ENCODE measurements at places on chromosomes 16 and 17. TPM values are rescaled to one million over a fixed set of nuclear protein-coding genes. Genes with fewer than 3 reads are reported as not detected.

DNA sequence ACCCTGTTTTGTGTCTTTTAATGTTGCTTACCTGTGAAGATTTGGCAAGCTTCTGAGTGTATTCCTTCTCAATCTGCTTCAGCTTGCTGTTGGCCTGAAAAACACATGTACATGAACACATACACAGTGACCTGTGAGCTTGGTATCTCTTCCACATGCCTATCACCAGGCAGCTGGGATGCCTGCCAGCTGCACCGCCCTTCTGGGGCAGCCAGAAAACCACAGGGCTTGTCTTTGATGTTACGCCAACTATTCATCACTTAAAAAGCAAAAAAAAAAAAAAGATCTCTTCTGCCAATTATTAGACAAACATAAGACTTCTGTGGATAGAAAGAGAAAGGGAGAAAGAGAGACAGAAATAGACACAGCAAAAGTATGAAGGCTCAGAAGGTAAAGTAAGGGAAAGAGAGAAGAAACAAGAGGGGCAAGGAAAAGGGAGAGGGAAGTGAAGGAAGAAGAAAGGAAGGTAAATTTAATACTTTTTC, 189.2 kb upstream of the AXIN2 start:
- DNase-seq: peak; percentile 94

DNA sequence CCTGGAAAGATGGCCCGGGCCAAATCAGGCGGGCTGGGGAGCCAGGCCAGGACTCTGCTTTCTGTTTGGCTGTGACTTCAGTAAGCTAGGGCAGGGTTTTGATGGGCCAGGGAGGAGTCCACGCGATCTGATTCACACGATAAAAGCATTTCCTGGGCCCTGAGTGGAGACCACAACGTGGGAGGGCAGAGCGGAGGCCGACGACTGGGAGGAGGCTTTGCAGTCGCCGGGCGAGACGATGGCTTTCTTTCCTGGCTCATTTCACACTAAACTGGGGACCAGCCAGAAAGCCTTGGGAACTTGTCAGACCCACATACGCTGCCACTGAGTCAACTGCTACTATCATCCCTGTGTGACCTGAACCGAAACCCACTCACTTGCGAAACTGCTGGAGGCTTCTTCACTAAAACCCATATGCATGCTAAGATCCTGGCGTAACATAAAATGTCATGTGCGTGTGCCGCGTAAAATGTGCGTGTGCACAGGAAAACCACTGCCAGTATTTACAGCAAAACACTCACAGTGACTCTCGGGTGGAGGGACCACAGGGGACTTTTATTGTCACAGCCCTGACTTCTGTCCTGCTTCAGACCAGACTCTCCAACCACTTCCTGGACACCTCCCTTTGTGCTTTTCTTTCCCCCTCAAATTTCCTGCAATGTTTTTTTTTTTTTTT, 14.2 kb upstream of the RHBDF2 start:
- DNase-seq: no peak

DNA sequence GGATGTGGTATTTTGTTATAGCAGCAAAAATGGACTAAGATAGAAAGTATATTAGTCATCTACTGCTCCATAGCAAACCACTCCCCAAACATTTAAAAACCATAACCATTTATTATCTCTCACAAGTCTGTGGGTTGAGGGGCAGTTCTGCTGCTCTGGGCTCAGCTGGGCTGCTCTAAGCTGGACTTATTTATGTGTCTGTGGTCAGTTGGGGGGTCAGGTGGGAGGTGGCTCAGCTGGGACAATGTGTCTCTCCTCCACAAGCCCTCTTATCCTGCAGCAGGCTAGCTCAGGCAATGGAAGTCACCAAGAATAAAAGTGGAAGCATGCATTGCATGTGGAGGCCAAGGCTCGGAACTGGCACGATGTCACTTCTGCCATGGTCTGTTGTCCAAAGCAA, 226.1 kb upstream of the N4BP1 start:
- DNase-seq: no peak

- DNase-seq: no peak
These were observed 29.9 kb downstream of the CIBAR2 start for GRCh38 chr16:85082173-85083050.

DNA sequence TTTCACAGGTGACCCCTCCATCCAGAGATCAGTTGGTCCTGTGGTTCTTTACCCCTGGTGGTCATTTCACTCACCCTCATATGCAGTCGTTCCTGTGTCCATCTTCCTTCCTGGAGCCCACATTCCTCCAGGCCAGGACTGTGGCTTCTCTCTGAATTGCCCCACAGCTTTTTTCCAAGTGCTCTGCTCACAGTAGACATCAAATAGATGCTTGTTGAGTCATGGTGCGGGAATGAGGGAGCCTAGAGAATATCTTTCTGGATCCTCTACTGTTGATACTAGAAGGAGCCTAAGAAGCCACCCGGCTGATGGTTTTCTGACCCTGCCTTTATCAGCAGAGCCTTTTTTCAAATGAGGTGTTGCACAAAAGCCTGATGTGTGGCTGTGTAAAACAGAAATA, 10.4 kb downstream of the USB1 start:
- DNase-seq: peak; percentile 71

DNA sequence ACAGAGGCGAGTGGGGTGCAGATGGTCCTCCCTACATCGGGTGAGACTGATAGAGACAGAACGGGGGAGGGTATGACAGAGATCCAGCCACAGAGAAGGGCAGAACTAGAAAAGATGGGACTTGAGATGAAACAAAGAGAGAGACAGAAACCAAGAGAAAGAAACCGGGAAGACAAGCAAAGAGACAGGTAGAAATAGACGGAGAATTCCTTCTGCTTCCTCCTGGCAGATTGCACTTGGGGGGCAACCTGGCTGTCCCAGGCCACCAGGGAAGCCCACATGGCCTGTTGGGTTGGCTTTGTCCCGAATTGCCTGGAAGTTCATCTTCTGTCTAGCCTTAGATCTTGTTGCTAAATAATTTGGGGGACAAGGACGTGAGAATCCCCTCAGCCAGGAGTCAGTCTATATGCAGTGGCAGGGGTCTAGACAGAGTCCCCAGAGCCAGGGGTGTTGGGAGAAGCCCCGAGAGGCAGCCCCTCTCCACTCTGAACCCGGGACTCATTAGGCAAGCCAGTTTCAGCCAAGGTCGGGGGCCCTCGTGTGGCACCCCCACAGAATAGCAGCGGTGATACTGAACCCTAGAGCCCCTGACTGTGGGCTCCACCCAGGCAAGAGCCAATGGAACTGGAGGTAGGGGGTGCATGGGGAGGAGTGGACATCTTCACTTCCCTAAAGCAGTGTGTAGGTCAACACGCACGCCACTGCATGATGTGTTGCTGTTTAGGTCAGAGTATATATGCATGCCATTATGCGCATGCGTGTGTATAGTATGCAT, 627 bp upstream of the TSPOAP1 start:
- DNase-seq: peak; percentile 40

The ABCC3 gene
- total RNA-seq: 16.9 TPM

The HOXB7 gene
- 0.96 TPM for total RNA-seq

Data from umbilical cord (tissue), 2 donors.